Left lung (tissue), 14 donors: ENCODE measurements at places on chromosomes 7 and 10. TPM values are rescaled to one million over a fixed set of nuclear protein-coding genes. Genes with fewer than 3 reads are reported as not detected.
A peak's percentile ranks its signal among the peaks of the same experiment; 100 is the strongest.

Gene PLPP4
- 0.67 TPM for total RNA-seq

Gene ZNRF2
- 18.3 TPM for total RNA-seq

Gene FEZF1
- total RNA-seq, result not detected

Gene PPP1R9A
- total RNA-seq, result 28.6 TPM

Gene PARD3
- total RNA-seq, result 31.0 TPM

Gene HECW1
- 0.29 TPM for total RNA-seq

Gene SRGN
- total RNA-seq, result 131 TPM

Gene LRRC17
- total RNA-seq, result 8.7 TPM

Gene AKR1C1
- total RNA-seq, result 92.2 TPM

Gene FAM237B
- total RNA-seq, result not detected

DNA sequence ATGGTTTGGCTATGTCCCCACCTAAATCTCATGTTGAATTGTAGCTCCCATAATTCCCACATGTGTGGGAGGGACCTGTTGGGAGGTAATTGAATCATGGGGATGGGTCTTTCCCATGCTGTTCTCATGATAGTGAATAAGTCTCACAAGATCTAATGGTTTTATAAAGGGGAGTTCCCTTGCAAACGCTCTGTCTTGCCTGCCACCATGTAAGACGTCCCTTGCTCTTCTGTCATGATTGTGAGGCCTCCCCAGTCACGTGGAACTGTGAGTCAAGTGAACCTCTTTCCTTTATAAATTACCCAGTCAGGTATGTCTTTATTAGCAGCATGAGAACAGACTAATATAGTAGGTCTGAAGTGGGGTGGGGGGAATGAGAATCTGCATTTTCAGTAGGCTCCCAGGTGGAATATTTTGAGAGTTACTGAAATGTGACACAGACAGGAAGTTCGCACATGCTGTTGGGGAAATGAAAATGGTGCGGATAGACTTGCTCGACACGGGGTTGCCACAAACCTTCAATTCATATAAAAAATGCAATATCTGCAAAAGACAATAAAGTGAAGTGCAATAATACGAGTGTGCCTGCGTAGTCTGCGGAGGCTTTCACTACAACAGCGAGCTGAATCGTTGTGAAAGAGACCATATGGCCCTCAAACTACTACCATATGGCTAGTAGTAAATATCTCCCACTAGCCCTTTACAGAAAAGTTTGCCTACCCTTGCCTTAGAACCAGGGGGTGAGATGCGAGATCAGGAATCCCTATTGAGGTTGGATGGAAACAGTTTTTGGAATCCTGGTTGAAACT, 166.1 kb downstream of the GRK5 start:
- H3K4me1 ChIP-seq, result peaks cover 44% of the 10 kb centered on the region
- no peaks in the 10 kb centered on the region for H3K36me3 ChIP-seq
- H3K27me3 ChIP-seq, result no peaks in the 10 kb centered on the region
- H3K27ac ChIP-seq, result no peak overlapping the region

DNA sequence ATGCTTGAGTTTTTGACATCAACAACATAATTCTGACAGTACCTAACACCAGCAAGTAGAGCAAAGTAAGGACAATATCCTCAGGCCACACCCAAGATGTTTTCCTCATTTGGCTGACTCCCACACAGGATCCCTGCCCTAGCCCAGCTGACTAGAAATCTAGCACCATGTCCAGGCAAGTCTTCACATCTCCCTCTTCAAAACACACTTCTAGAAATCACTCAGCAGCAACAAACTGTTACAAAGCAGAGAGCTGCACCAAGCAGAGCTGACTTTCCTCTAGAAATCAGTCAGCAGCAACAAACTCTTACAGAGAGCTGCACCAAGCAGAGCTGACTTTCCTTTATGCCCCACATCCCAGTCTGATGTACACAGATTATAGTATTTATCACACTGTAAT, 7.7 kb downstream of the TMEM168 start:
- H3K4me3 ChIP-seq, result no peak overlapping the region
- no peaks in the 10 kb centered on the region for H3K27me3 ChIP-seq
- no peaks in the 10 kb centered on the region for H3K4me1 ChIP-seq

- H3K27ac ChIP-seq, result no peak overlapping the region
- H3K36me3 ChIP-seq, result no peaks in the 10 kb centered on the region
- no peak for DNase-seq
- no peak overlapping the region for H3K4me3 ChIP-seq
These were observed 116.2 kb downstream of the LRMDA start for GRCh38 chr10:75547391-75548298.

DNA sequence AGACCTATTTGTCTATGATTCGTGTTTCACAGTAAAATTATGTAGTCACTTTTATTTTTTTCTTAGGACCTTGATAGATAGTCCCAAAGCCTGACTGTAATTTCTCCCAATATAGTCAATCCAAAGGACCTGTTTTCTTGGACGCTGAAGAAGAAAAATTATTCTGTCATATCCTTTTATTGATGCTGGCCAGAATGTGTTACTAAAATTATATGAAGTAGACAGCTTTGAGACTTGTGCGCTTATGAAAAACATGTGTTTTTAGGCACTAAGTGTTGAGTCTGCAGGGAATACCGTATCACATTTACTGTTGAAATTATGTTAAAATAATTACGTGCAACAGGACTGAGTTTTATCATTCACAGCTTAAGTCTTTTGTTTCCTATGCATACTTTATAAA, 17.9 kb downstream of the TES start:
- no peak overlapping the region for H3K4me3 ChIP-seq
- no peak for DNase-seq
- no peak overlapping the region for H3K27ac ChIP-seq
- no peaks in the 10 kb centered on the region for H3K27me3 ChIP-seq

GRCh38 chr7:155709453-155709852, 65.0 kb downstream of the RBM33 start:
- H3K4me3 ChIP-seq, result no peak overlapping the region
- no peaks in the 10 kb centered on the region for H3K36me3 ChIP-seq
- no peaks in the 10 kb centered on the region for H3K4me1 ChIP-seq
- H3K27me3 ChIP-seq, result no peaks in the 10 kb centered on the region
- DNase-seq, result no peak

- no peak for DNase-seq
- no peaks in the 10 kb centered on the region for H3K36me3 ChIP-seq
- peaks cover 71% of the 10 kb centered on the region for H3K4me1 ChIP-seq
- H3K4me3 ChIP-seq, result peak overlapping the region; percentile 76
- no peak overlapping the region for H3K27ac ChIP-seq
- no peaks in the 10 kb centered on the region for H3K27me3 ChIP-seq
These were observed 1.8 kb downstream of the GDI2 start for GRCh38 chr10:5811387-5811821.

DNA sequence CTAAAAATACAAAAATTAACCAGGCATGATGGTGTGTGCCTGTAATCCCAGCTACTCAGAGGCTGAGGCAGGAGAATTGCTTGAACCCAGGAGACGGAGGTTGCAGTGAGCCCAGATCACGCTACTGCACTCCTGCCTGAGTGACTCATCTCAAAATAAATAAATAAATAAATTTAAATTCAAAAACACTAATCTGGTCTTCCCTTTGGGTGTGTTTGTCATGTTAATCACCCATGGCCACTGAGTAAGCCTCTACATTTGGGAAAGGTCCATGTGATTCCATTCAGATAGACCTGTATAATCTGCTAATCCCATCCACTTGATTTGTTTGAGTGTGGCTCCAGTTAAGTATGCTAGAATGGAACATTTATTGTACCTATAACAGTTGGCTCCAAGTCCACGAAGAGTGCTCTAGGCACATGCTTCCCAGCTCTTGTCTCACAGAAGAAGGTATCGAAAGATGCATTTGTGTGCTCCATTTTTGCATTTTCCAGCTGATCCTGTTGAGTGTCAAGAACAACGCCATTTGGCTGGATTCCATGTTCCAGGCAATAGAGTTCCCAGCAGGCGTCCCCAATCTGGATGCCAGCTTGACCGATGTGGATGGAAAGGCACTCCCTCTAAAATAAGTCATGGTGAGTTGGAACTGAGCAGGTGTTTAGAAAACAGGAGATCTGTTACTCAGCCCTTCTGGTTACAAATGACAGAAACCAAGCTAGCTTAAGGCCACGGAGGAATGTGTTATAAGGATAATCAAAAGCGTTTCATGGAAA, 4.0 kb downstream of the TUBAL3 start:
- no peaks in the 10 kb centered on the region for H3K27me3 ChIP-seq
- H3K4me1 ChIP-seq, result no peaks in the 10 kb centered on the region
- H3K27ac ChIP-seq, result no peak overlapping the region

- no peak for DNase-seq
- H3K4me1 ChIP-seq, result peaks cover 8% of the 10 kb centered on the region
- no peaks in the 10 kb centered on the region for H3K27me3 ChIP-seq
These were observed 214.6 kb upstream of the ZNF32 start for GRCh38 chr10:43863270-43863669.

DNA sequence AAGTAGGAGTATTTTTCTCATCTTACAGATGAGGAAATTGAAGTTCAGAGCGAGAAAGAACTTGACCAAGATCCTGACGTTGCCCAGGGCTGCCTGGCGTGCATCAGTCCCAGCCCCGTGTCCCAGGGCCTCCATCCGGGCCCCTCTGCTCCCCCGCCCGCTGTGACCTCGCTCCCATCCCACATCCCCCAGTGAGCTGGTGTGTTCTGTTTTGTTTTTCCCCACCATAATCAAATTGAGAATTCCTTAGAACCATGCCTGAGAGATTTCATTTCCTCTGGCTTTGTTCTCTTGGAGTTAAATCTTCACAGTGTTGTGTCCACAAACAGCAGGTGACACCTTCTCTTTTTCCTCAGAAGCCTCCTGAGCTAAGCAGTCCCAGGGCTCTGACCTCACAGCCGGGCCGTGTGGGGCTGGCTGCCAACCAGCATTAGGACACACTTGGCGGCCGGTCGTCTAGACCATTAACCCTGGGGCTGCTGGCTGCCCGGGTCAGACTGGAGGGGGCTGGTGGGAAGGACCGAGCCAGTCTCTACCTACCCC, 44.3 kb downstream of the PFKP start:
- no peaks in the 10 kb centered on the region for H3K27me3 ChIP-seq
- no peak overlapping the region for H3K4me3 ChIP-seq
- no peak for DNase-seq
- H3K36me3 ChIP-seq, result peaks cover 83% of the 10 kb centered on the region
- no peaks in the 10 kb centered on the region for H3K4me1 ChIP-seq

DNA sequence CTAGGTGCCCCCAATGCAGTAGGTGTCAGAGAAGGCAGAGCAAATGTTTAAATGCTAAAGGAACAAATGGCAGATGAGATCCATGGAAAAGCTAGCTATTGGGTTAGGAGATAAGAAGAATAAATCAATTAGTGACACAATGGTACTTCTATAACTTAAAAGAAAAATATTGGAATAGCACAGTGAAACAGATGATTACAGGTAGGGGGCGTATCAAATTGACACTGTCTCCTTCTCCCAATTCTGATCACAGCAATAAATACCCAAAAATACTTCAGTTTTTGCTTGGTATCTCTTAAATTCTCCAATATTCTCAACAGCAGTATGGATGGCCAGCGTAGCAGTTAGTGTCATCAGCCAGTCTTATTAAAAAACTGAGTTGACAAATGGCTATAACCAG, 5.2 kb downstream of the FRA10AC1 start:
- peaks cover 5% of the 10 kb centered on the region for H3K4me1 ChIP-seq
- no peaks in the 10 kb centered on the region for H3K27me3 ChIP-seq
- H3K4me3 ChIP-seq, result no peak overlapping the region
- H3K27ac ChIP-seq, result no peak overlapping the region
- H3K36me3 ChIP-seq, result peaks cover 4% of the 10 kb centered on the region

DNA sequence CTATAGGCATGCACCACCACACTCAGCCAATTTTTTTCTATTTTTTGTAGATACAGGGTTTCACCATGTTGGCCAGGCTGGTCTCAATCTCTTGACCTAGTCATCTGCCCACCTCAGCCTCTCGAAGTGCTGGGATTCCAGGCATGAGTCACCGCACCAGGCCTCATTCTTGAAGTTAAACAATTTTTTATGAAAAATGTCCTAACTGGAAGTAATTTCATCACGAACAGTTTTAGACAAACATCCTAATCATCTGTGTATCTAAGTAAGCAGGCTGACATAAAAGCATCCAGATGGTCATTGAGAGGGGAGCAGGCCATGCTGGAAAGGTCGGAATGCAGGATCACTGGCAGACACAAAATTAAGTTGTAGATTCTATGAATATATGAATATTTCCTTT, 269.1 kb downstream of the ZMYND11 start:
- H3K27ac ChIP-seq, result no peak overlapping the region
- H3K4me1 ChIP-seq, result no peaks in the 10 kb centered on the region
- H3K36me3 ChIP-seq, result peaks cover 12% of the 10 kb centered on the region
- H3K4me3 ChIP-seq, result no peak overlapping the region

DNA sequence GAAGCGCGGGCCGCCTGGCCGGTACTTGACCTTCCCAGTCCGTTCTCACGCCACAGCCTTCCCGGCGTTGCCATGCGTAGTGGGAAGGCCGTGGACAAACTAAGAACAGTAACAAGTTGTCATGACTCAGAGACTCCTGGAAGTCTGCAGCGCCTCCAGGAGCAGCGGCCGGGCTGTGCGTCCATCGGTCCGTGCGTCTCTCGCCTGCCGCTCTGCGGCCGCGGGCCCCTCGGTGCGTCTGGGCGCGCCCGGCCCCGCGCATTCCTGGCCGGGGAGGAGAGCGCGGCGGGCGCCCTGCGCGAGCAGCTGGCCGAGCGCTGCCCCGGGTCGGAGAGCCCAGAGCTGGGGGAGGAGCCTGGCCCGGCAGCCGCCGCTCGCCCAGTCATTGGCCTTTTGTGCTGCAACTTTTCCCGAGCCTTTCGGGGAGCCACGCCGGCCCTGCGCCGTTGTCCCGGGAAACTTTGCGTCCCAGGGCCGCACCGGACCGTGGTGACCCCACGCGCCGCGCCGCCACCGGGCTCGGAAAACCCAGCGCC, 123.7 kb downstream of the TACC2 start:
- no peaks in the 10 kb centered on the region for H3K27me3 ChIP-seq
- no peaks in the 10 kb centered on the region for H3K36me3 ChIP-seq
- H3K27ac ChIP-seq, result peak overlapping the region; percentile 97
- peak overlapping the region; percentile 69 for H3K4me3 ChIP-seq

DNA sequence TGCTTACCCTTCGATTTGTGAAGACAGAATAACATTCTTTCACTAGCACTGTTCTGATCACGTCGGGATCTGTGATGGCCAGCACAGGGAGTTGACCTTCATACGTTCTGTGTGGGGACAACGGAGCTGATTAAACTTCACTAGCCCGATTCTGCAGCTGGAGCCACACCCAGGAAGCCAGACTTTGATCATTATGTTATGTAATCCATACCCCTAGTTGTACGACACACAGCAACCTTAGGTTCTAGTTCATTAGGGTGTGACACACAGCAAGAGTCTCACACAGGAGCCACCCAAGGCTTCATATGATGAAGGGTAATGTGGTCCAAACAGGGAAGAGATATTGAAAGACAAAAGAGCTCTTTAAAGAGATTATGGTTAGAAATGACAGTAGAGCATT, 7.2 kb downstream of the CYP3A5 start:
- H3K4me1 ChIP-seq, result no peaks in the 10 kb centered on the region
- H3K36me3 ChIP-seq, result no peaks in the 10 kb centered on the region
- H3K4me3 ChIP-seq, result no peak overlapping the region
- no peaks in the 10 kb centered on the region for H3K27me3 ChIP-seq
- no peak for DNase-seq
- H3K27ac ChIP-seq, result no peak overlapping the region

- no peak for DNase-seq
- H3K4me1 ChIP-seq, result no peaks in the 10 kb centered on the region
- H3K4me3 ChIP-seq, result no peak overlapping the region
- H3K36me3 ChIP-seq, result no peaks in the 10 kb centered on the region
- no peak overlapping the region for H3K27ac ChIP-seq
These were observed 113.4 kb downstream of the POU6F2 start for GRCh38 chr7:39091145-39091544.
